Inflammatory macrophage treated with lipopolysaccharide for 4 hours (primary cell): ENCODE measurements at places on chromosomes 4 and X.

DNA sequence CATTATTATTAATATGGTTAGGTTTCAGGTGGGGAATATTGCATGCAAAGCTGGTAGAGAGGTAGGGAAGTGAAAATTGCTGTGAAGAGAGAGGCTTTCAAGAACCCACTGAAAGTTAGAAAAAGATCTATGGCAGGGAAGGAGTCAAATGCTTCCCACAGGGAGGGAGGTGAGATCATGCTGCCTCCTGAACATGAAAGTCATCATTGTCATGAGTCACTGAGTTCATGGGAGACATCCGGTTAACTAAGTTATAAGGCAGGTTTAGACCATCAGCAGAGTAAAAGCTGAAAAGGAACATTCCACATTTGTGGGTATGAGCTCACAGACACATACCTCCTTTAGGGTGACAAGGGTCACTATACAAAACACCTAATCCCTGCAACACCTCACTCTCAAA is 16.2 kb downstream of the GATB start:
- peak; percentile 42 for DNase-seq

- DNase-seq, result no peak
Measured at GRCh38 chrX:37437160-37437559, 88.0 kb downstream of the PRRG1 start.

- no peak for DNase-seq
Measured at GRCh38 chr4:102868153-102868780, 525 bp upstream of the CISD2 start.

DNA sequence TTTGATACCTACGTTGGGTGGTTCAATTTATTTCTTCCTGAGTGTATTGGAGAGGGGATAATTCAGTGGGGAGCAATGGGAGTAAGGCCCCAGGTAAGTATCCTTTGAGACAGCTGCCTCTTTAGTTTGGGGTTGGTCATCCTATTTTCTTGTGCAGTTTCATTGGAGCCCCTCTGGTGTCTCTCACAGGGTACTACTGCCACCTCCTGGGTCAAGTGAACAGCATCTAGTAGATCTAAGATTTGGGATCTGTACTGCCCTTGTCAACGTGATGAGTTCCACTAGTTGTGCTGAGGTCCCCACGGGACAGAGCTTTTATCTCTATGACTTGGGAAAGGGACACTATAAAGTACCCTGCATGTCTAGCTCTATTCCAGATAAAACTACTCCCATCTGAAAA is 80.6 kb downstream of the PBDC1 start:
- DNase-seq, result peak; percentile 37

DNA sequence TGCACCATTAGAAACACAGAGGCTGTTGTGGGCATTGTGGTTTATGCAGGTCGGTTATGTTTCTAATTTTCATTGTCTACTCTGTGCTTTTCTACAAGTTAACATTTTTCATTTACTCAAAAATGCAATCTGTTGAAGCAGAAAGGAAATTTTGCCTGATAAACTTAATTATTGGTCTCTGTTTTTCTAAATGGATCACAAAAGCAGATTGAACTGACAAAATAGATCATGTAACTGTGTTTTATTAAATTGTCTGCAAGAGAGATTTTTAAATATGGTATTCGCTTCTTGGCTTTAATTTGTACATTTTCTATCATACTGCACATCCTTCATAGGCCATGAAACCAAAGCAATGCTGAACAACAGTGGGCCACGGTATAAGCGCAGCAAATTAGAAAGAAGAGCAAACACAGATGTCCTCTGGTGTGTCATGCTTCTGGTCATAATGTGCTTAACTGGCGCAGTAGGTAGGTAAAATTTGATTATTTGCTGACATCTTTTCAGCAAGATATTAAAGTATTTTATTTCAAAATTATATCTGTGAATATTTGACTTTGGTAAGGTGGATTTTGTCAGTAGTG is 50.6 kb downstream of the ATP10D start:
- DNase-seq, result no peak
